ENCODE measurements at places on chromosomes 5 and 9.

- no peak for DNase-seq
These were observed 242.9 kb upstream of the TRPM3 start for GRCh38 chr9:71364186-71364955.

GRCh38 chr9:12681620-12682019, 11.6 kb upstream of the TYRP1 start:
- no peak for DNase-seq

- no peak for DNase-seq
These were observed 290.0 kb downstream of the CETN3 start for GRCh38 chr5:90119531-90119971.

GRCh38 chr9:2727374-2727773, 10.1 kb downstream of the KCNV2 start:
- DNase-seq = no peak

GRCh38 chr9:117541181-117541580, 126.3 kb upstream of the ASTN2 start:
- no peak for DNase-seq

GRCh38 chr5:73722231-73722630, 96.2 kb downstream of the ARHGEF28 start:
- DNase-seq = no peak

GRCh38 chr5:118461436-118461835, 526.9 kb downstream of the DTWD2 start:
- DNase-seq = no peak

DNA sequence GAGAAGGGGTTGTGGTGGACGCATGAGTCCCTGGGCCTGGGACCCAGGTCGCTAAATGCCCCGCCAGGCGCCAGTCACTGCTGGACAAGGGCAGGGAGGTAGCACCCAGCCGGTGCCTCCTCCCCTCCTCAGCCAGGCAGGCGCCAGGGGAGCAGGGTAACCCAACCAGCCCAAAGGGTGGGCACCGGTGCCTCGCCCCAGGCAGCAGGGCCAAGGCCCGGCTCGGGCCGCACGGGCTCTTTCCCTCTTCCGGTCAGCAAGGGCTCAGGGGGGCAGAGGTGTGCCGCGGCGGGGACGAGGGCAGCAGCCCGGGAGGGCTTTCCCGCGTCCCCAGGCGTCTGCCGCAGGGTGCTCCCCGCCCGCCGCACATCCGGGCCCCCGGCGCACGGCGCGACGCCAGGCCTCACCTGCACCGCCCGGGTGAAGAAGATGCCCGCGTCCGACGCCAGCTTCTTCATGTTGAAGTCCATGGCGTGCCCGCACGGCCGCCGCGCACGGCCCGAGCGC, 393 bp downstream of the SH3GLB2 start:
- peak; percentile 81 for DNase-seq

- no peak for DNase-seq
These were observed 13.3 kb upstream of the MPDZ start for GRCh38 chr9:13292782-13293181.

- no peak for DNase-seq
These were observed 23.9 kb downstream of the JMY start for GRCh38 chr5:79259810-79260209.

GRCh38 chr5:41954286-41954685, 29.2 kb downstream of the FBXO4 start:
- no peak for DNase-seq

GRCh38 chr5:74766418-74766848, 484 bp downstream of the GFM2 start:
- peak; percentile 9 for DNase-seq

DNA sequence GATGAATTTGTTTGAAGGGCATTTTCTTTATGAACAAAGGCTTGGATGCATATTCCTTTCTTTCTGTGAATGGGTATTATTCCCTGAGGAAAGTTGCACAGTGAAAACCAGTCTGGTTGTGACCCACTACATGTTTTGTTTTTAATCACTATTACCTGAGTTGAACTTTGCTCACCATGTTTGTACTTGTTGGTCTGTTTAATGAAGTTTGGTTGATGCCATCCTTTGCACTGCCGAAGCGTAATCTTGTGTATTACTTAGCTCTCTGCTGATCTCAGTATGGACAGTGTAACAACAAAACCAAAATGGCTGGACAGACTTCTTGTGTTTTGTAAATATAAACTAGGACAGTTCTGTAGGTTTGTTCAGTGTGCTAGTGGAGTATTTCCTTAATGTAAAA, 38.1 kb downstream of the UGCG start:
- no peak for DNase-seq

DNA sequence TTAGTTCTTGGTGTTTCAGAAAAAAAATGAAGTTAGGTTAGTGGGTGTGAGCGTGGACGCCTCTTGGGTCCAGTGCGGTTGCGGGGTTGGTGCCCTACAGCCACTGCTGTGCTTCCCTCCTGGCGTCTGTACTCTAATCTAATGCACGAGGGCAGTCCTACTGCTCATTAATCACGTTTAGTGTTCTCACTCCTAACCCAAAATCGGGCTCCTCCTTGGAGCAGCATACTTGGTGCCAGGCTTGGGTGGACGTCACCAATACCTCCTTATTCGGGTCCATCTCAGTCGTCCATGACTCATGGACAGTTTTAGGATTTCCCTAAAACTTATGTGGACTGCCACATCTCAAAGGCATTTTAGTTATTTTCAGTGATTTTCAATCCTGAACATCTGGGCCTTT, 41.6 kb downstream of the TRIO start:
- DNase-seq = no peak

DNA sequence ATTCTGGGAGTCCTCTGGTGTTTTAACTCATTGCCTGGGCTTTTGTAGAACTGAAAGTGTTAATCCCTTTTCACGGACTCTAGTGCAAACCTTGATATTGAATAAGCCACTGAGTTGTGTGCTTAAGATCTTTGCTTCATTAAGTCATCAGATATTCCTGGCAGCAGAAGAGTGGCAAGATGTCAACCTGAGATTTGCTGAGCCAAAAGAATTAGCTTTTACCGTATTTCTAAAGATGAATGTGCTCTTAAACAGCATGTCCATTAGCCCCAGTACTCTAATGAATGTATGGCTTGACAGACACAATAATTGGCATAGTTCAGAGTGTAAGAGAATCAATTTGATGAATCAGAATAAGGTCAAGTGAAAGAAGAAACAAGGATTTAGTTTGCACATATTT, 87.2 kb upstream of the CDH6 start:
- DNase-seq = no peak

GRCh38 chr5:142767911-142768310, 2.3 kb upstream of the ARHGAP26 start:
- DNase-seq = no peak

- no peak for DNase-seq
These were observed 18.7 kb downstream of the ROPN1L start for GRCh38 chr5:10460252-10460906.

DNA sequence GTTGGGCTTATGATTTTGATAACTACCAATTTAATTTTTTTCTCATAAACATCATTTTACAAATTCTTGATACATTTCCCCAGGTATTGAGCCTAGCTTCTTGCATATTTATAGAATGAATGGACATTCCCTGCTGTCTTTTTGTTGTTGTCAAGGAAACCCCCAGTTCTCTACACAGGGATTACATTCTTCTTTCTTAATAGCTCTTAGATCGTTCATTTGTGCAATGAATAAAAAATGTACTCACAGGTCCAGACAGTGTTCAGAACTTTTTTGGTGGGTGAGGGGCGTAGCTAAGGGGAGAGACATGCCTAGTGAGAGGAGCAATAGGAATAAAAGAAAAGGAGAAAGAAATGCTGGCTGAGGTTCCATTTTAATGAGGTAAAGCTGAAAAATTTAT, 58.6 kb downstream of the VCAN start:
- DNase-seq = no peak

DNA sequence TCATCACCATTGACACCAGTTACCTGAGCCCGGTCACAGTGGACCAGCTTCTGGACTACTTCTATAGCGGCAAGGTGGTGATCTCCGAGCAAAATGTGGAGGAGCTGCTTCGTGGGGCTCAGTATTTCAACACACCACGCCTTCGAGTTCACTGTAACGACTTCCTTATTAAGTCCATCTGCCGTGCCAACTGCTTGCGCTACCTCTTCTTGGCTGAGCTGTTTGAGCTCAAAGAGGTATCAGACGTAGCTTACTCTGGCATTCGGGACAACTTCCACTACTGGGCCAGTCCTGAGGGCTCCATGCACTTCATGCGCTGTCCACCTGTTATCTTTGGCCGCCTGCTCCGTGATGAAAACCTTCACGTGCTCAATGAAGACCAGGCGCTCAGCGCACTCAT, 520 bp downstream of the CCIN start:
- DNase-seq = no peak

DNA sequence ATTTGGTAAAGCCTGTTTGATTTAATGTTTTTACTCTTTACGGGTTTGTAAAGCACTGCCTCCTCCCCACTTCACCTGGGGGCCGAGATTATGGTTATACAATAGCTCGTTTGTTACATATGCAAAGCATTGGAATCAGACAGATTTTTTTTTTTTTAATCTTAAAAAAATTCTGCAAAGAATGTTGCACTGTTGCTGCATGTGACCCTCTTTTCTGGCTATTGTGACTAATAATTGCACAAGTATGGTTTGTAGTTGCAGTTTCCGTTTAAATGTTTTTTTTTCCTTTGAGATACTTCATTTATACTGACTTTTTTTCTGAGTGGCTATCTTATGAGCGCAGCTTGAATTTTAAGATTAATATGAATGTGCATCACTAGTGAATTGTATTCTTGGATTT, 165.3 kb downstream of the KDM4C start:
- DNase-seq = no peak

- DNase-seq = no peak
These were observed 120.1 kb upstream of the TMEM161B start for GRCh38 chr5:88388476-88389337.

DNA sequence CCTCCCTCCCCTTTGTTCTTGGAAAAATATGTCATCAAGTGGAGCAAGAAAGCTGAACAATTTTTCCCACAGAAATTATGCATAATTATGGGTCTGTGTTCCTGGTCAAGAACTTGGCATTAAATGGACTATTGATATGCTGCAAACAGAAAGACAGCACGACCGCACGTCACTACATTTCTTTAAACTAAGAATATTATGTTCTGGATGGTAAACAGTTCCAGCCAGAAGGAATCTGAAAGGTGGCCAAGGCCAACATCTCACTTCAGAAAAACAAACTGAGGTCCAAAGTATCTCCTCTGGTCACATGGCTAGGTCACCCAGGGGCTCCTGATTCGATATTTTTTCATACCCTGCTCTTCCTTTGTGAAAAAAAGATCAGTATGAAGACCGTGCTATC, 173.3 kb upstream of the GAS1 start:
- DNase-seq = no peak

- DNase-seq = no peak
These were observed 103.7 kb downstream of the ATPSCKMT start for GRCh38 chr5:10145923-10146401.

DNA sequence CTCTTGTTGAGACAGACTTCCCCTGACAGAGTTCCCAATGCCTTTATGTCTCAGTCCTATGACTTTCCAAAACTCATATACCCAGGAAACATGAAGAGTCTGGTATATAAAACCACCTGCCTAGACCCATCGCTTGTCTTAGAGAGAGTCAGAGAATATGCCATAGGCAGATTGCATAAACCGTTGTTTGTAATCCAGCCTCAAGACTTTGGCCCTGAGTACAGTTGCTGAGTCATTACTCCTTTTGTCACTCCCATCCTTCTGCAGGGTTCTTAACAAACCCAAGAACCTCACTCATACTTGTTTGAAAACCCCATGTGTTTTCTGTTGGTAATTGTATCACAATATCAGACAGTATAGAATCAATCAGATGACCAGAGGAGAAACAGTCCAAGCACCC, 616.3 kb downstream of the SLCO4C1 start:
- no peak for DNase-seq

DNA sequence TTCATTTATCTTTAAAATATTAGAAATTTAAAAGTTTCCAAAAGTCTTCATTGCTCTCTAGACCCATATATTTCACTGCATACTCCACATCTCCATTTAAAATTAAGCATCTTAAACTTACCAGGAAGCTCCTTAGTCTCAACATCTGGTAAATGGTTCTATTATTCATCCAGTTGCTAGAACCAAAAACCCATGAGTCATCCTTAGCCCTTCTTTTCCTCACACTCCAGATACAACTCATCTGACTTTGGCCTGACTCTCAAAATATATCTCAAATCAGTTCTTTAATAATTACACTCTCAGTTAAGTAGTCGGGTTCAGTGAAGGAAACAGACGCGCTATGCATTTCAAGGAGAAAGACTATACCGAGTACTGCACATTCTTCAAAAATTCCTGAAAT, 110.2 kb upstream of the COX7C start:
- no peak for DNase-seq

DNA sequence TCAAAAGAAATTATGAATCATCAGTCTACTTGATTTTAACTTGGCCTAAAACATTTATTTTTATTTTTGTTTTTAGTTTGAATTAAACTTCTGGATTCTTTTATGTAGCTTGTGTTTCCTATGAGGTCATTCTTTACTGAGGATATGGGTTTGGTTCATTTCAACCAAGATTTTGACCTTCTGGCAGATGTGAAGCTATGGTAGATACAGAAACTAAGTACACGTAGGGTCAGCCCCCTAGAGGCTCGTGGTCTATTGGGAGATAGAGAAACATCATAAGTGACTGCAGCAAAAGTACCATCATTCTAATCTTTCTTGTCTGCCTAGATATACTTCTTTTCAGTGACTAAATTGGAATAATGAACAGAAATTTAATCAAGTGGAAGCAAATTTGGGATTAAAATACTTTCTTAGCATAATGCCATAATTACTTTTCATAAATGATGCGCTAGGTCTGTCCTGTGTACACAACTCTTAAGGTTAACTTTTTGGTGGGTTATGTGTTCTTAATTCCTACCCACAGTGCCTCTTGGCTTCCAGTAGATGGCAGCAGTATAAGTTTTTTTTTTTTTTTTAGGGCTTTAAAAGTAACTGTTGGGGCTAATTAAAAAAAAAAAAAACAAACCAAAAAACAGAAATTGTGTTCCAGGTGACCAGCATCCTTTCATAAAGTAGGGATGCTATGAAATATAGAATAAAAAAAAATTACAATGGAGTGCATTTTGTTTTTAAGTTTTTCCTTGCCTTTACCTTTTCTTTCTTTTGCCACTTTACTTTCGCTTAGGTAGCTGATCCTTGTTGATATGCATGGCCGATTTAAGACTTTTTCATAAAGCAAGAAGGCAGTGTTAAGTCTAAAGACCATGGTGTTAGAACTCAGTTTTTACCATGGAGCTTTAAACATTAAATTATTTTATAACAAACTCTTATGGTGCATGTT, 49.9 kb downstream of the LRRTM2 start:
- peak; percentile 6 for DNase-seq

GRCh38 chr5:107461770-107462169, 209.0 kb downstream of the EFNA5 start:
- no peak for DNase-seq
